ENCODE measurements at places on chromosomes 1 and 21.

GRCh38 chr1:208787219-208787618 lies 543.0 kb upstream of the PLXNA2 start:
- no peak for DNase-seq

DNA sequence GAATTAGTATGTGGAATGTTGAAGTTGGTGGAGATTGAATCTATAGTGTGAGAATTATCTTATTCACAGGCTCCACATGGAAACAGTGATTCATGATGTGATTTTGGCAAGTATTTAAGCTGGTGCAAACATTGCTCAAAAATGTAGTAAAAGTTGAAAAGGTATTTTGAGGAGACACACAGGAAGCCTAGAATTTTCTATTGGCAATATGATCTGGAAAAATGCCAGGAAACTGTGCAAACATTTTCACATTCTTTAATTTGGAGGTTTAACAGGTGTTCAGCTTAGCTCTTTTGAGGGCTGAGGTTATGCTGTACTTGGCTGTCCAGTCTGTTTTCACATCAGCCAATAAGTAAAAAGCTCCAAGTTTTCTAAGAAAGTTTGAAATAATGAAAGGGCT lies 327.3 kb downstream of the RWDD3 start:
- DNase-seq = no peak

- DNase-seq = no peak
Observed at GRCh38 chr1:179241530-179242097, 12.1 kb upstream of the ABL2 start.

- no peak for DNase-seq
Observed at GRCh38 chr1:36941316-36941978, 92.9 kb downstream of the GRIK3 start.

DNA sequence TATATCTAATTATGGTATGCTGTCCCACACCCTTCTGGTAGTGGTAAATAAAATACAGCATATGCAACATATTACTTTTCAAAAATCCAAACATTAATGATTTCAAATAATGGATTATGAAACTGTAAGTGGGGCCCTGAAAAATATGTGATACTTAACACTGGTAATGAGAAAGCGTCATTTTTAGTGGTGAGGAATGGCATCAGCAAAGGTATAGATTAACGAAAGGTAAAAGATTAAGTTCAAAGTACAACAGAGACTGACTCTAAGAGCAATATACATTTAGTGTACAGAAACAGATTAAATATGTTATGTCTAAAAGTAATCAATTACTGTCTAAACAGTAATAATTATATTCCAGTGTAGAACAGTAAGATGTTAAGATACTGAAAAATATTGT lies 194.1 kb downstream of the COL24A1 start:
- no peak for DNase-seq

DNA sequence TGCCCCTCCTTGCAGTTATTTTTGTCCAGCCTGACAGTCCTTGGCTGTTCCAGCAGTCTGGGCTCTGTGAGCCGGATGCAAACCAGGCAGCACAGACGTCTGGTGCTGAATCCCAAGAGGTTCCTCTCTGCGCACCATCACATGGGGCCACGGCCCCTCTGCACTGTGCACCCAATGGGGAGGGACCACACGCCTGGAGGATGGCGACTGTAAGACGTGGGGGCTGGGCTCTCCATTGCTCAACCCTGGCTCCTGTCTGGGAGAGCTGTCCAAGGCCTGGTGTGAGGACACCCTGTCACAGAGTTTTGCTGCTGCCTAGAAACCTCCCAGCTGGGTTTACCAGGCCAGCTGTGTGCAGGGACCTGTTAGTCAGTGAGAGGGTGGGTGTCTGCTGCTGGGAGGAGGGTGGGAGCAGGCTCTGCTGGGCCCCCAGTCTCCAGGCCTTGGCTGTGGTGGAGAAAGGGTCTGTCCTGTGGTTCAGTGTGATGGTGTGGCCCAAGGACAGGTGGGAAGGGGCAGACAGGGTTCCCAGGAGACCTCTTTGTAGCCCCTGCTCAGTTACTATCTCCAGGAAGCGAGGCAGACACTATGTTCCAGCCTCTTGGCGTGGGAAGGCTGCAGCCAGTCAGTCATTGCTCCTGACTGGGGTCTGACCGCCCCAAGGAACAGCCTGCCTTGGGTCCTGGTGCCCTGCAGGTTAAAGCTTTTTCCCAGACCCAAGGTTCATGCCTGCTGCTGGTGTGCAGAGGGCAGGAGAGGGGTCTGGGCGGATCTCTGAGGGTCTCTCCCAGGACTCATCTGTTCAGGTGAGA lies 13.8 kb downstream of the HEYL start:
- peak; percentile 61 for DNase-seq

GRCh38 chr1:8536515-8536914 lies 218.6 kb downstream of the SLC45A1 start:
- DNase-seq = no peak

- no peak for DNase-seq
Observed at GRCh38 chr1:208421486-208421885, 177.3 kb upstream of the PLXNA2 start.

DNA sequence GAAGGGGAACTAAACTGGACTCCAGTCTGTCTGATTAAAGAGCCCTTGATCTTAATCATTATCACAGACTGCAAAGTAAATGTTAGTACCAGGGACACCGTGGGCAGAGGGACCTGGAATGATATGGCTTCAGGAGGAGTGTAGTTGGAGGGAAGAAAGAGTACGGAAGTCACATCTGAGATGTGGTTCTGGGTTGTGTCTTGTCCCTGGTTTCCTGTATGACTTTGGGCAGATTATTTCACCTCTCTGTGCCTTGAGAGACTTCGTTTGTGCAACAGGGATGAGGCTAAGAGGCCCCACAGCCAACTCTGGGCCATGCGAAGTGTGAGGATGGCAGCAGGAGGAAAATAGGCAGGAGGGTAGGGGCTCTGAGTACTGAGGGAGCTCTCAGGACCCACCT lies 76.1 kb upstream of the SLC2A1 start:
- DNase-seq = no peak

GRCh38 chr1:81505831-81506230 lies 294.9 kb upstream of the ADGRL2 start:
- no peak for DNase-seq

- peak; percentile 74 for DNase-seq
Observed at GRCh38 chr1:178724728-178725465, at the start of gene RALGPS2. TSS of gene RALGPS2 (plus strand) at chr1:178725244. CDS start at chr1:178776765, 51,521 bp downstream.

DNA sequence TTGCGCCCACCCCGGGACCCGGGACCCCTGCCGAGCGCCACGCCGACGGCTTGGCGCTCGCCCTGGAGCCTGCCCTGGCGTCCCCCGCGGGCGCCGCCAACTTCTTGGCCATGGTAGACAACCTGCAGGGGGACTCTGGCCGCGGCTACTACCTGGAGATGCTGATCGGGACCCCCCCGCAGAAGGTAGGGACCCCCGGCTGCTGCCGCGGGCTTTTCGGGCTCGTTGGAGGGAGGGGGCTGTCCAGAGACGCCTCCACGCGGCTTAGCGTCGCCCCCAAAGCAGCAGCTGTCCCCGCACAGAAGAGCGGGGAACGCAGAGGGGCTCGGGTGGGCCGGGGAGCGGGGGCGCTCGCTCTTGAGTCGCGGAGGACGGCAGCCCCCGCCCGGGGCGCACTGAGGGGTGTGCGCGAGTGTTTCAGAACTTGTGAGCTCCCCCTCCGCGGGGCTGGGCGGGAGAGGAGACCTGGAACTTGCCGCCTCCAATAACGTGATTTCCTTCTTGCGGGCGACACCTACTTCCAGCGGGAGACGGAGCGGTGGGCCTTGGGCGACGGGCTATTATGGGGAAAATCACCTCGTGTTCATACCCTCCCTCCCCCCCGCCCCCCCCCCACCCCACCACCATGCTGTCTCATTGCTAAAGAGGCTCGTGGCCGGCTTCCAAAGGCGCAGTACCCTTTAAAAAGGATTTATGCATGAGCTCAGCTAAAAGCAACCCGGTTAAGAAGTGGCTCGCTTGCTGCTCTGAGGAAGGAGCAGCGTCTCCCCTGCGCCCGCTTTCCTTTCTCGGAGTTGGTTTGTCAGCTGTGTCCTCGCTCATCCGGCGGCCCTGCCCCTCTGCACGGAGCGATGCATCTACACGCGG lies 664 bp downstream of the BACE2 start:
- peak; percentile 61 for DNase-seq

DNA sequence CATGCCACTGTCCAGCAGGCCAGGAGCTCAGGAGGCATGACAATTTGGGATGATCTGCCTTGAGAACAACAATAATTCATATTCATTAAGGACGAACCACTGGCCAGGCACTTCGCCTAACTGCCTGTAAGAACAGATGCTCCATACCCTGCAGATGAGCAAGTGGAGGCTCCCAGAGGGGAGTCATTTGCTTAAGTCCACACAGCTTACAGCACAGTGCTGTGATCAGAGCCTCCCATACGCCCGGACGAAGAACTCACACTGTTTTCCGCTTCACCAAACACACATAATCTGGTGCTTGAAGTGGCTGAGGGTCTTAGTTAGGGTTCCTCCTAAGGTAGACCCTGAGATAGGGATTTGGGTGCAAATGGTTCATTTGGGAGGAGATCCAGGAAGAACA lies 93.4 kb upstream of the KLHDC7A start:
- DNase-seq = no peak

DNA sequence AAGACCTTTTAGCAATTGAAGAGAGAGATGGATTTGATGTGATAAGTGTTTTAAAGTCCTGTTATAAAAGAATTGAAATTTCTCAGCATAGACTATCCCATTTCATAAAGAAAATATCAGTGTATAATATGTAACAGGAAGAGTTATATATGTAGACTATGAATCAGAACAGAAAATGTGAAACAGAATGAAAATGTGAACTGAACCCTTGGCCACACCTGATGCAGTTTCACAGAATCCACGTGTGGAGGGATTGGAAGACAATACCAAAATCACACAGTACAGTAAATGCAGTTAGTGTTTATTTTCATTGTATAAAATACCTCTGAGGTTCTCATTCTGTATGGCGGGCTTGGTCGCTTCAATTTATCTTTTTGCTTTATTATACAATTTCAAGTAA lies 9.9 kb upstream of the SLAMF1 start:
- no peak for DNase-seq

DNA sequence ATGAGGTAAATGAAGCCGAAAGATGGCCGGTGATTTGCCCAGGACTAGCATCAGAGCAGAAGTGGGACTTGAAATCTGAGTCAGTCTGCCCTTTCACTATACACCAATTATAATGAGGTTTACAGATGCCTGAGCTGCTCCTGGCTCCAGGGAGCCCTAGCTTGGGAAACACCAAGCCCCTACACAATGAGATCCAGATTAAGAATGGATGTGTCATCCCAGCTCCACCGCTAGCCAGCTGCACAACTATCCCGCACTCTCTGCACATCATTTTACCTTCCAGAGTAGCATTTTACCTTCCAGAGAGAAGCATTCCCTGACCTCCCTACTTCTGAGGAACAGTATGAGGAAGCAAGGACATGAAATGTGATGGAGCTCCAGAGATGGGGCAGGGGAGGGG lies 27.0 kb downstream of the SERTAD4 start:
- peak; percentile 95 for DNase-seq

DNA sequence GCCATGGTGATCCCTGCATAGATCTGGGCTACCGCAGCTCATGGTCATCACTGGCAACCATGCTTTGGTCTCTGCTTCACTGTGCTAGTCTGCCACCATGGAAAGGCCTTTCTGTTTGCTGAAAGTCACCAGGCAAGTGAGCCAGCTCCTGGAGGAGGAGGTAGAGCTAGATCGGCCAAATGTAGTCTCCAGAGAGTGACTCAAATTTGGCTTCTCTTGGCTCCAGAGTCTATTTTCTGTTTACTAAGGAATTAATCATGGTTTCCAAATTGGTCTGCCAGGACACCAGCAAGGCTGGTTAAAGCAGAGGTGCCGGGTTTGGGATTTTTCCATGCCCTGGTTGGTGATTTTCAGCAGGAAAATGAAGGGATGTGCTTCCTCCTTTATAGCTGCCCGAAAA lies 52.7 kb upstream of the IVNS1ABP start:
- no peak for DNase-seq

GRCh38 chr1:22018583-22019559 lies 17.4 kb downstream of the CELA3A start:
- DNase-seq = peak; percentile 88

GRCh38 chr1:21511579-21512522 lies 2.6 kb downstream of the ALPL start:
- peak; percentile 94 for DNase-seq

DNA sequence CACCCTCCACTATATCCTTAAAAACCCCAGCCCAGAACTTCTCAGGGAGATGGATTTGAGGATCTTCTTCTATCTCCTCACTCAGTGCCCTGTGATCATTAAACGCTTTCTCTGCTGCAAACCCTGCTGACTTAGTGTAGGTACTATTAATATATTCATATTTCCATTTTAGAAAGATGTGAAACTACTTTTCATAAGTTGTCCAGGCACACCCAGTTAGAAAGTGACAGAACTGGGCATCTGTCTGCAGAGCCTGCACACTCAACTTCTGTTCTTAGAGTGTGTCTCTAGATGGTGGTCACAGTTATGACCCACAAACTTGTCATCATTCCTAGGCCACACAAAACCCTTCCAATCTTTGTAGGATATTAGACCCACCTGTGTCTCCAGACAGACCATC lies 55.0 kb downstream of the FCRL5 start:
- no peak for DNase-seq

- DNase-seq = peak; percentile 6
Observed at GRCh38 chr21:37101384-37101783, 28.3 kb downstream of the TTC3 start.

DNA sequence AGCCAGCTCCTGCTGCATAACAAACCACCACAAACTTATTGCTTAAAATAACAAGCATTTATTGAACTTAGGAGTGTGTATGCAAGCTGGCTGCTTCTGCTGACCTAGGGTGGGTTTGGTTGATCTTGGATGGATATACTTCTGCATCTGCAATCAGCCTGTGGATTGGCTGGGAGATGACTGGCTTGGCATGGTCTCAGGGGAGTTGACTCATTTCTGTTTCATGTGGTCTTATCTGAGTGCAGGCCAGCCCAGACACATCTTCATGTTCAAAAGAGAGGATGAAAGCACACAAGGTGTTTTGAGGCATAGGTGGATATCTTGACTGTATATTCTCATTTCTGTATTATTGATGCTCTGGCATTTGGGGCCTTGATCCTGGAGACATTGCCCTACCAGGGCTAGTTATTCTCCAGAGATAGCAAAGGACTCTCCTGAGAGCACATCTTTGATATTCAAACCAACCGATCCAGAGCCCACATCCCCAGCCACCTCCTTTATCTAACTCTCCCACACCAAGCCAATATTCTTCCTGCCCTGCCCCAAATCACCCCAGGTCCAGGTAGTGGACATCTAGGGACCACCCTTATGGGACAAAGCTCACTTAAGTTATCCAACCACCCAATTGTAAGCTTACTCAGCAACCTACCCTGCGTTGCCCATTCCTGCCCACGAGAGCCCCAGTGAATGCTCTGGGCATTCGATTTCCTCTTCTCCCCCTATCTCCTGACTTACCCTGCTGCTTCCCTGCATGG lies 350.8 kb downstream of the PTPRU start:
- peak; percentile 8 for DNase-seq

- peak; percentile 37 for DNase-seq
Observed at GRCh38 chr1:240136402-240136801, 44.7 kb downstream of the FMN2 start.

DNA sequence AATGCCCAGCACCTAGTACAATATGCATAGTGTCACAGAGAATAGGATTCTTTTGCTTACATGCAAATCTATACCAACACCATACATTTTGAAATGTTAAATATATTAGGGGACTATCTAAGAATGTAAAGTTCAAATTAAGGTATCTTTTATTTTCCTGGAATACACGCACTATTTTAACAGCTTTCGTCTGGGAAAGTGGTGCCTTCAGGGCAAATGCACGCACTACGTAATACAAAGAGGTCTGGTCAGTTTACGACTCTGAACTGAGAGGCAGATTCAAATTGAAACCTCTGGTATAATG lies 931 bp downstream of the FUBP1 start:
- no peak for DNase-seq

- DNase-seq = peak; percentile 24
Observed at GRCh38 chr1:223056802-223057201, 86.2 kb downstream of the TLR5 start.

- DNase-seq = no peak
Observed at GRCh38 chr1:92969517-92969916, 8.3 kb upstream of the DIPK1A start.

Measured in foreskin fibroblast (primary cell).